Hematopoietic multipotent progenitor cell treated with erythropoietin and hydrocortisone succinate and interleukin-3 and kit ligand, for 6 days (in vitro differentiated cells): ENCODE measurements at places on chromosomes 11 and 22.

DNA sequence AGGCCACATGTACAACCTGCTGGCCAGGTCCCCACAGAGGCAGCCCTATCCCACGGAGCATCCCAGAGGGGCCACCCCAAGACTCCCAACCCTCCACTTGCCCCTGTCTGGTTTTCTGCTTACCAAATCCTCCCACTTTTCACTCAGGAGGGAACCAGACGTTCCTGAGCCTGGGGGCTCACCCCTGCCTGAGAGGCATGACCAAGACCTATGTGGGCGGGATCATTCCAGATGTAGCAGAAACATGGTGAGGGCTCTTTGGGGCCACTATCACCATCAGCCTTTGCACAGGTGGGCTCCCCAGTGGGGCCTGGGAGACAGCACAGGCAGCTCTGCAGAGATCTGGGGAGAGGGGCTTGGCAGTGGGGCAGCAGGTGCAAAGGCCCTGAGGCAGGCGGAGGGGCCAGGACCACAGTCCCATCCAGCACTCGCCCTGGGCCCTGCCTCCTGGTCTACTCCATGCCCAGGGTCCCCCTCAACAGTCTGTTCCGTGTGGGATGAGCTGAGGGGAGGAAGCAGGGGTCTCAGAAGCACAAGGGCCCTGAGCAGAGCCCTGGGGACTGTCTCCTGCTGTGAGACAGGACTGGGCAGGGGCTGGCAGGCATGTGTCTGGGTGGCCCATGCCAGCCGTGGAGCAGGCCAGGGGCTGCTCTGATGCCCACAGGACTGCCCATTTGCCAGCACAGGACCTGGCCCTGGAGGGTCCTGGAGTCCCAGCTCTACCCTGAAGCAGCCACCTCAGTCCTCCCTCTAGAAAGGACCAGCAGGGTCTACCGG, 9.4 kb downstream of the PIM3 start:
- DNase-seq, result no peak

- peak; percentile 91 for DNase-seq
These were observed 15.6 kb downstream of the SREBF2 start for GRCh38 chr22:41848468-41848867.

GRCh38 chr11:120605469-120605868, 93.9 kb downstream of the GRIK4 start:
- DNase-seq, result no peak

- peak; percentile 79 for DNase-seq
These were observed 6.9 kb downstream of the DPAGT1 start for GRCh38 chr11:119094816-119095065.

DNA sequence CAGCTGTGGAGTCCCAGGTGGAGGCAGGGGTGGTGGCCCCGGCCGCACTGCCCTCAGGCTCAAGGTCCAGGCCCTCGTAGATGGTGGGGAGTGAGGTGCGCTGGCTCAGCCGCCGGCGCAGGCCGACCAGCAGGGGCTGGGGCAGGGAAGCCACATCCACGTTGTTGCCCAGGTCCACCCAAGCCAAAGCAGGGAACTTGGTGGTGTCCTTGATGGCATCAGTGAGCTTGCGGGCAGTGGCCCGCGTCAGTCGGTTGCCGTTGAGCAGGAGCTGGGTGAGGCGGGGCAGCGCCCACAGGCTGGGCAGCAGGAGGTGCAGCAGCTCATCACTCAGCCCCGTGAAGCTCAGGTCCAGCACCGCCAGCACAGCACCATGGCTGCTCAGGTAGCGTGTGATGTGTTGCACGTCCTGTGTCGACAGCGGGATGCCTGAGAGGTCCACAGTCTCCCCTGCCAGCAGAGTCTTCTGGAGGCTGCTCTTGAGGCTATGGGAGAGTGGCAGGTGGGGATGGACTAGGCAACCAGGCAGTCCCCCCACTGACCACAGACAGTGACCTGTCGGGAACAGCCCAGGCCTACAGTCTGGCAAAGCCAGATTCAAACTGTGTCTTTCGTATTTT, 6.8 kb downstream of the LRRC75B start:
- no peak for DNase-seq

GRCh38 chr11:11416917-11417316, 63.9 kb upstream of the CSNK2A3 start:
- DNase-seq, result no peak

DNA sequence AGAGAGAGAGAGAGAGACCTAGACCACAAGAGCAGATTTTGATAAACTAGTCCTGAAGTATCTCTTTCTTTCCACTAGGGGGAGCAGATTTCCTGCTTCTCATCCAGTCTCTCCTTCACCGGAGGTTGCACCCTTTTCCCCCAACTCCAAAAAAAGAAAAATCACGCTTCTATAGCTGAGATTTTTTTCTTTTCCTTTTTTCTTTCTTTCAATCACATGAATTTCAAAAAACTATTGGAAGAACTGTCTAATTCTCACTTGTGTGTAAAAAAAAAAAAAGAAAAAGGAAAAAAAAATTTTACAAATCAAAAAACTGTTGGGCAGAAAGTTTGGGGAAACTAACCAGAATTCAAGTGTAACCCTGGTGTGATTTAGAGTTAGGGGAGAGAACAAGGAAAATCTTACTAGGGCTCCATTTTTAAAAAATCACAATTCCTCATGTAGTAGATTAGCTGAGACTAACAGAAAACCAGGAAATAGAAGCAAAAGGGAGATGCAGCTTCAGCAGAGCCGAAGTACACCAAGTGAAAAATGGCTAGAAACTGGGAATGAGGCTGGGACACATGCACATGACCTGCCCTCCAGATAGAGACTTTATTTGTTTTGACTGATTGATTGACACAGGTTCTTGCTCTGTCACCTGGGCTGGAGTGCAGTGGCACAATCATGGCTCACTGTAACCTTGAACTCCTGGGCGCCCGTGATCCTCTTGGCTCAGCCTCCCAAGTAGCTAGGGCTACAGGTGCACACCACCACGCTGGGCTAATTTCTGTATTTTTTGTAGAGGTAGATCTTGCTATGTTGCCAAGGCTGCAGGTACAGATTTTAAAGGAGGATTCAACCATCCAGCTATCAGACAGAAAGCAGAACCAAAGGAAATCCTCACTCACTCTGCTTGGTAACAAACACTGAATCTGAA, 27.1 kb downstream of the SDHD start:
- peak; percentile 83 for DNase-seq

DNA sequence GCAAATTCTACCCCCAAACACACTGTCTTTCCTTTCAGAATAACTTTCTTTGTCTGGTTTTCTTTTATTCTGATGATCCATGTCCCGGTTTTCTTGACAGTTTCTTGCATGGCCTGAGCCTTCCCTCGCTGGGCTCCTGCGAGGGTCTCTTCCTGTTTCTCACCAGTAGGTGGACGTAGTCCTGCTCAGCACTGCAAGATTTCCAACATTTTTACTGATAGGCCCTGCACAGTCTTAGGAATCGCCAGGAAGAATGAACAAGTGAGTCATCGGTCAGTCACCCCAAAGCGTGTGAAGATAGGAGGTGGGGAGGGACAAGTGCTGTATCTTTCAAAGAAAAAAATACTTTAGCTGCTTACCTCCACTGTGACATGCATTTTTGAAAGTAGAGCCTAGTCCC, 16.9 kb upstream of the KIRREL3 start:
- DNase-seq, result no peak

DNA sequence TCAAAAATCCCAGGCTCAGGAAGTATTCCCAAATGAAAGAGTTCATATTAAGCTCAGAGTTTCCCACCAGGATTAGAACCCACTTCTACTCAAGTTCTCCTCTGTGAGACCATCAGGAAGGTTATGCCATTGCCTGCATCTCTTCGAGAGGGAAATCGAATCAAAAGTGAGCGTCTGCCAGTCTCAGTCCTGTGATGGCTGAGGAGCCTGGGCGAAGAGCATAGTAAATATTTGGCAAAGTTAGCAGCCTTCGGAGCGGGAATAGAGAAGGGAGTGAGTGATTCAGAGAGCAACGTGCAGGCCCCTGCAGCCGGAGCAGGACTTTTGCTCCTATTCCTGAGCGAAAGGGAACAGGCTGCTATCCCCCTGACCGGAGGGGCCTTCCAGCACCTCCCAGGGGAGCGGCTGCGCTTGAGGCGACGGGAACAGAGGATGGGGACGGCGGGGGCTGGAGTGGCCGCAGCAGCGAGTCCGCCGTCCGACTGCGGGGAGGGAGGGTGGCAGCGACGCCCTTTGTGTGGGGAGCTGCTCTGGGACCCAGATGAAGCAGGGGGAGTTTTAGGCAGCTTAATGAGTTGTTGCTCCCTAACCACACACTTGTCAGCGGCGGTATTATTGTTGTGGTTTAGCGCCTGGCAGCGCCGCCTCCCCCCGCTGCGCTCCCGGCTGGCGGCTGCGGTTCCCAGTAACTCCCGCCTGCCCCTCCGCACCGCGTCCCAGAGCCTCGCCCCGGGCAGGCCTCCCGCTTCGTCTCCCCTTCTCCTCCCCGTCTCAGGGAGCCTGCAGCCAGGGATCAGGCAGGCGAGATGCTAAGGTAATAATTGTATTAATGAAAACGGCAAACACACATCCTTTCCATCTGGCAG, 21.7 kb upstream of the NRGN start:
- DNase-seq, result peak; percentile 35

GRCh38 chr11:88651556-88651955, 314.0 kb upstream of the CTSC start:
- no peak for DNase-seq
